C1 segment of cervical spinal cord (tissue), 14 donors: ENCODE measurements at places on chromosomes 12 and 14.
A peak's percentile ranks its signal among the peaks of the same experiment; 100 is the strongest.

DNA sequence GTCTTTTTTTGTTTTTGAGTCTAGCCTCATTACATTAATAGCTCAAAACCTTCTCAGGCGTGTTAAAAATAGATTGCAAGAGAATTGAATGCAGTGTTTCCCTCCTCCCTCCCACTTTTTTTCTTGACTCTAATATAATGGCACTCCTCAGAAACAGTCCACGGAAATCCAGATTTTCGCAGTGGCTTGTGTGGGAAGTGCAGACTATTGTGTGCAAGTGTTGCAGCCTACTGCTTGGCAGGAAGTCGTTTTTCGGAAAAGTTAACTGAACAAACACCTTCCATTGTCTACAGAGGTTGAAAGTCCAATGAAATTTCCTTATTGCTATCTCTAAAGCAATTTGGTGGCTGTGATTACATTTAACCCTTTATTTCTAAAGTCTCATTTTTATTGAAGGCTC is 147.9 kb upstream of the E2F7 start:
- no peak for DNase-seq

GRCh38 chr12:108517288-108518100 is 2.4 kb downstream of the FICD start:
- DNase-seq = no peak

DNA sequence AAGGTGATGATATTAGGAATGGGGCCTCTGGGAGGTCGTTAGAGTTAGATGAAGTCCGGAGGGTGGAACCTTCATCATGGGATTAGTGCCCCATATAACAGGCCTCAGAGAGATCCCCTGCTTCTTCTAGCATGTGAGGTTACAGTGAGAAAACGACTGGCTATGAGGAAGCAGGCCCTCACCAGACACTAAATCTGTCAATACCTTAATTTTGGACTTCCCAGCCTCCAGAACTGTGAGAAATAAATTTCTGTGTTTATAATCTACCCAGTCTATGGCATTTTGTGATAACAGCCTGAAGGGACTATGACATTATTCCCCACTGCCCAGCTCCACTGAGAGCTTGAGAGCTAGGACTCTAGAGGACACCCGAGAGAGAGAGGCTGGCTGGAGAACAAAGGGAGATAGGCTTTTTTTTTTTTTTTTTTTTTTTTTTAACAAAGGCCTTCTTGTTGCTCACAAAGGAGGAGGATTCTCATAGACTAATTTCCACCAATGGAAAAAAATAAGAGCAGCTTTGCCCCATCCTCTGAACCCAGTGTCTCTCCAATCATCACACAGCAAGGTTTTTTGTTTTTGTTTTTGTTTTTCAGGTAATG is 87.8 kb upstream of the EEA1 start:
- DNase-seq = peak; percentile 39

GRCh38 chr14:85921241-85921640 is 391.3 kb downstream of the FLRT2 start:
- DNase-seq = peak; percentile 16

- DNase-seq = no peak
Observed at GRCh38 chr12:3655328-3655900, 97.5 kb downstream of the CRACR2A start.
